ENCODE measurements at places on chromosomes 3 and 15.

DNA sequence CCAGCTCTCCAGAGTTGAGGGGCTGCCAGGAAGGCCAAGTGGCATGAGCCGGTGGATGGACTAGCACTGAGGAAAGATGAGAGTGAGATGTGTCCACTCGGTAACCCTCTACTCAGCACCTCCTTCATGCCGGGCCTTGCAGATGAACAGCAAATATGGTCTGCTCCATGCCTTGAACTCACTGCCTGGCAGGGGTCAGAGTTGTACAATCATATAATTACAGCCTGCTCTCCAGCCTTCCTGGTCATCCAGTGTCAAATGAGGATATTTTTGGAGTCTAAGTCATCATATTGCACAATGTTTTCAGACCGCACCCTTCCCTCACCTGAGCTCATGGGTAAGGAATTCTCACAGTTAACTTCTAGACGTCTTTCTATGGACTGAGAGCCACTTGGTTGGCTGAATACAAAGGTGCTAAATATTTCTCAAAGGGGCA lies 4.9 kb downstream of the MGLL start:
- DNase-seq: no peak

DNA sequence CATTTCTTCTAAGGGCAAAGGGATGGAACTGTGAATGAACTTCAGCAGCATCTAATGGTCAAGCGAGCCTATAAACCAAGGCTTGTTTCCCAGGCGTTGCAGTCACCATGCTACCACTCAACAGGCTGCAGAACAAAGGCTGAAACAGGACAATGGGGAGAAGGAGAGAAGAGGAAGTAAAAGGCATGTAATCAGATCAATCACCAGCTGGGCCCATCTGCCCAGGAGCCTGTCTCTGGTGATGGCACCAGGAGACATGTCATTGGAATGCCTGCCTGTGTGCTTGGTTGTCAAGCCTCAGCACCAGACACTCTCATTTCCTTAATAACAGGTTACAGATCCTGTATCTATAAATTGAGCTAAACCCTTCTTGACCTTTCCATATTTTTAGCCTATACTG lies 81.7 kb upstream of the UMPS start:
- DNase-seq: no peak

DNA sequence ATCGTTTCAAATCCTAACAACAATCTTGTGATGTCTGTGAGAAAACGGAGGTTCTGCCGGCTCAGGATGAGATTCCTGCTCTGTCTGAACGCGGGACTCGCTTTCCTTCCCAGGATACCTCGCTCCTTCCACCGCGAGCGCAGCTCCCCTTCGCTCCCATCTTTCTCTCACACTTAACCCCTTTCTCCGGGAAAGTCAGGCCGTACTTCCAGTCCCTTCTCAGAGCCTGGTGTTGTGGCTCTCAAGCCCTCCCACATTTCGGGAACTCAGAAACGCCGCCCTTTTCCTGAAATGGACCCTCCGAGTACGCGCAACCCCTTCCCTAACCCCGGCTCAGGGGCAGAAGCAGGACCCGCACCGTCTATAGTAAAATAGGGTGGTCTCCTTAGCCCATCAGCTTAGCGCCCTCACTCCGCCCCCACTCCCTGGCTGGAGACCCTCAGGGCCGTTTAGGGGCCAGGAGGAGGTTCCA lies 378 bp upstream of the FEM1B start:
- no peak for DNase-seq

- no peak for DNase-seq
Measured at GRCh38 chr15:32664796-32665195, 23.3 kb downstream of the SCG5 start.

DNA sequence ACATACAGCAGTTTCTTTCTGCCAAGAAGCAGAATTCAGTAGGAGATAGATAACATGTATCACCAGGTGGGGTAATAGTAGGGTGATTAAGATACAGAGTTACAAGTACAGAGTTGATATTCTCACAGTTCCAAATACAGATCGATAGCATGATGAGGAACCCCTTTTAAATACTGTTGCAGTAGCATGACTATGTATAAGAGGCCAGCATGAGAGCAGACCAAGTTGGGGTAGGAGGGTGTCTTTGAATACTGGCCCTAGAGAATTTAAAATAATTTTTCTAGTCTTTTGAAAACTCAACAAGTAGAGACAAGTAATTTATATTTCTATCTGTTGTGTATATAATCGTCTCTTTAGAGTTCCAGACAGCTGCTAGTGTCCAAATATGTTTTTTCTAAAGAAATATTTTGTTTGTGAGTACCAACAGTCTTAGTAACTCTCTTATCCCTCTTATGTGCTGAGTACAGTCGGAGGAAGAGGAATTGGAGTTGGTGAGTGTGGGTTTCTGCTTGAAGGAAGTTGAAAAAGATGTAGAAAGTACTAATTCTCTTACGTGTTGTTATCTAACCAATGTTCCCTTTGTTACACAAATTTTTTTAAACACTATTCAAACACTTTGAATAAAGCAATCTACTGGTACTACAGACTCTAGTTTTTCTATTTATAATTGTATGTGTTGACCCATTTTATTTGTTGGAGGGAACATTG lies 30.2 kb downstream of the LYSMD4 start:
- DNase-seq: no peak

- DNase-seq: no peak
Measured at GRCh38 chr3:161821591-161821990, 325.0 kb downstream of the OTOL1 start.

DNA sequence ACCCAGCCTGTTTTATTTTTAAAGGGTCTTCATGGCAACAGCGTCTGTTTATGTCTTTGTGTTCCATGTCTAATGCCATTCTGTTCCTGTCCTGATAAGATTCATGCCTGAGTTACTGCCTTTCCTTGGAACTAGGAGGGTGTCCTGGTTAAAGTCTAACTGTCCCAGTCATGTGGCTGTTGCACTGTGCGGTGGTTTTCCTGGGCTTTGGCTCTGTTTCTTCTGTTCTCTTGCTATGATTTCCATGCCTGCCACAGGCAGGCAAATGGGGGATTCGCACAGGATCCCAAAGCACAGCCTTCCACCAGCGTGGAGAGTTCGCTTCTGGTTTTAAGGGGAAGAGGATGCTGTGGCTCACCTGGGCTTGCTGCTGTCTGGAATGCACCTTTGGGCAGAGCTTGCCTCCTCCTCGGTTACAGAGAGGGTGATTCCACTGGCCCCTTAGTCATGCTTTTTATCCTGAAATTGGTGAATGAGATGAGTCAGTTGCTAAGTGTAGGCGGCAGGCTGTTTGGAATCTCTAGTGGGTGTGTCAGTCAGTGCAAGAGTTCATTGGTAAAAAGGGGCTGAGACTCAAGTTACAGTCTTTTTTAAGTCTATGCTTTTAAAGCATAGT lies 86.8 kb downstream of the CCK start:
- DNase-seq: no peak

GRCh38 chr3:190305406-190305805 lies 16.8 kb downstream of the CLDN1 start:
- no peak for DNase-seq

- DNase-seq: no peak
Measured at GRCh38 chr3:37955918-37956707, 34.5 kb upstream of the VILL start.

GRCh38 chr15:99315636-99316035 lies 64.4 kb downstream of the LRRC28 start:
- no peak for DNase-seq

GRCh38 chr3:67804578-67804977 lies 150.2 kb upstream of the SUCLG2 start:
- DNase-seq: no peak

GRCh38 chr3:100603469-100603868 lies 5.9 kb upstream of the ADGRG7 start:
- DNase-seq: no peak

- DNase-seq: no peak
Measured at GRCh38 chr3:26291840-26292239, 330.7 kb upstream of the LRRC3B start.

DNA sequence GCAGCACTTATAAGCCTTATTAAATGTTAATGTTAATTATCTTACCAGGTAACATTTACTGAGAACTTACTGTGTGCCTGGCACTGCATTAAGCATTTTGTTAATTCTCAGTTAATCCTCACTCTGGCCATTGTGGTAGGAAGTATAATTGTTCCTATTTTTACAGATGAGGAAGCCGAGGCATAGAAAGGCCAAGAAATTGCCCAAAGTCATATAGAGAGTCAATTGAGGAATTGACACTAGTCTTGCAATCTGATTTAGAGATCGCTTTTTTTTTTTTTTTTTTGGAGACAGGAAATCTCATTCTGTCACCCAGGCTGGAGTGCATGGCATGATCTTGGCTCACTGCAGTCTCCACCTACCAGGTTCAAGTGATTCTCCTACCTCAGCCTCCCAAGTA lies 132.6 kb upstream of the PROK2 start:
- DNase-seq: no peak

GRCh38 chr15:77036537-77037387 lies 34.1 kb downstream of the TSPAN3 start:
- DNase-seq: peak; percentile 3

DNA sequence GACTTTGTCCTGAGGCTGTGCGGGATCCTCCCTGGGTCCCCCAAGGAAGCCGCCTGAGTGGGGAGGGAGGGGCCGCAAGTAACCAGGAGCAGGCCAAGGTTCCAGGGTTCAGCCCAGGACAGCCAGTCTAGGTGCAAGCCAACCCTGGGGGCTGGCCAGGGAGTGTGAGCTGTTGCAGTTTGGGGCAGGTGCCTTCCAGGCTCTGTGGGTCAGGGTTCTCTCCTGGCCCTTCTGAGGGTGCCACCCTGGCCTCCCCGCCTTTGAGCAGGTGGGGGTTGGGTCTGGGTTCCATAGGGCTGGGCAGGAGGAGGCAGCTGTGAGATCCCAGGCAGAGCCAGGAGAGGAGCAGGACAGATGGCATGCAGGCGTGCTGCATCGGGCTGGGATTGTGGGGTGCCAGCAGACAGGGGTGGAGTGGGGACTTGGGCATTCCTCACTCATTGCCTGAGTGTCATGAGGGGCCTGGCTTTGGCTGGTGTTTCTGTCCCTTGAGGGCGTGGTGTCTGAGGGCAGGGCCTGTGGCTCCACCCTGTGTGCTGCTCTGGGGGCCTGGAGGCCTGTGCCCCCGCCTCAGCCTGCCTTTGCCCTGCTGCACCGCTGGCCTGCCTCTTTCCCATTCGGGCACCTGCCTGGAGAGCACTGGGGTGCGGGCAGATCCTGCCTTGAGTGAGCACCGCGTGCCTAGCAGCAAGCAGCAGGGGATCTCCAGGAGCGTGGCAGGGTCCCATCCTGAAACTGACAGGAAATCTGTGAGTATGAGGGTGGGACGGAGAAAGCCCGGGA lies 18.4 kb downstream of the KLF13 start:
- no peak for DNase-seq

- DNase-seq: no peak
Measured at GRCh38 chr3:140572334-140572733, 105.5 kb upstream of the TRIM42 start.

- no peak for DNase-seq
Measured at GRCh38 chr15:61584410-61584809, 355.3 kb upstream of the RORA start.

- no peak for DNase-seq
Measured at GRCh38 chr3:60720736-60721135, 530.5 kb downstream of the FHIT start.

- no peak for DNase-seq
Measured at GRCh38 chr3:39050029-39050428, 1.7 kb downstream of the SCN11A start.

DNA sequence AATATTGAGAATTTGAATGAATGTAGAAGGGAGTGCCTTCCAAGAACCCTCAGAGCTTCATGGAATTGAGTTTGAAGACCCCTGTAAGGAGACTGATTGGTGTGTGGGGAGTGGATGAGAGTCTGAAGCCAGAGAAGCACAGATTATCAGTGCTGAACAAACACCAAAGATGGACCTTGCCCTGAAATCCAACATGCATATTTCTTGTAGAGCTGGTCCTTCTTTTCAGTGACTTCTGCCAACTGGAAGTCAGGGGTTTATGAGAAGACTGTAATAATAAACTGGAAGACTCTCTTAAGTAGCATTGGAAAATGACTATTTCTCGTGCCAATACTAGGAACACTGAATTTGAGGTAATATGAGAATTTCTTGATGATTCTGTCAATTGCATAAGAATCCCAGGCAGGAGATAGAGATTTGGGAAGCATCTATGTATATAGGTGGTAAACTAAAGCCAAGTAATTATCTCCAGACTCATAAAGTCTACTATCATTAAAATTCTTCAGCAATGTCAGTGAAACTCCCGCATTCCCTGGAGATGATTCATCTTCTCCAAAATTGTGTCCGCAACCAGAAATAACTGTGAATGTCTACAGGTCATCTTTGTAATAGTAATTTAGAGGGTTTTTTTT lies 213.8 kb downstream of the IL5RA start:
- no peak for DNase-seq

DNA sequence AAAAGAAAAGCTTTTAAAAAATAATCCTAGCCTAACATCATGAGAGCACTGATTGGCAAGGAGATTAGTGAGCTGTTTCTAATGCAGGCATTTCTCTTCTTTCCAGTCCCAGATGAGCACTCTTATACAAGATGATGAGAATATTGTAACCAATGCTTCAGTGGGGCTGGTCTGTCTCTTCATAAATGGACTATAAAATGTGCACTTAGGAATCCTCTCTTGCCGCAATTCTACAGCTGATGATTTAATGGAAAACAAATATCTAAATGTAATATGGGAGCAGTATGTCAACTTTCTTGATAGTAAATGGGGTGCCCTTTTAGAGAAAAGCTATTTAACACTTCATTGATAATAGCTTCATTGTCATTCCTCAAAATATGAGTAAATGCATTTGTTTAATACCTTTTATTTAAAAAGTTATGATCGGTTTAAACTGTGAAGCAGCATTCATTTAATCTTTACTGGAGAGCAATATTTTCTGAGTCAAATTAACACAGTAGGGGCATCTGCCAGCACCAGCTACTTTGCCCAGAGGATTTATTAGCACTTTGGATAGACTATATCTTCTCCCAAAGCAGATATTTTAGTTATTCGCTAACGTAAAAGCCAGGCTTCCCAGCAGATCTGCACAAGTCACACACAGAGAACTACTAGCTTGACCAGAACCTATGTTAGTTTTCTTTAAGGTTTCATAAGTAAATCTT lies 985.9 kb downstream of the DIPK2A start:
- DNase-seq: no peak

DNA sequence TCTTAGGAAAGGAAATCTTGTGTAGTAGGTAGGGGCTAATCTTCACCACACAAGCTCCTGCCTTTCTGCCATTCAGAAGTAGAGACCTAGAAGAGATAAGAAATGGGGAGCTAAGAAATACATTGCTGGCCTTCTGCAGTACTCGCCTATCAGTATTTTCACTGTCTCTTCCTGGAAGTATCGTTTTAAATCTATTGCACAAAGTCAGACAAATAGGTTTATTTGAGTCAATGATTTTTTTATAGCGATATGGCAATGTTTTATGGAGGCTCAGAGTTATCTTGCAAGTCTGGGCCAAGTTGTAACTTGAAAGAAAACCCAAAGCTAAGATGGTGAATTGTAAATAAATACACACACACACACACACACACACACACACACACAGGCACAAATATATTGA lies 103.8 kb downstream of the PTPRG start:
- DNase-seq: no peak
